ENCODE measurements at places on chromosomes 13 and 19. TPM values are rescaled to one million over a fixed set of nuclear protein-coding genes. Genes with fewer than 3 reads are reported as not detected.

GRCh38 chr13:97798836-97799235 lies 154.6 kb upstream of the IPO5 start:
- DNase-seq = no peak
- H3K36me3 ChIP-seq = no peaks in the 10 kb centered on the region
- no peaks in the 10 kb centered on the region for H3K27me3 ChIP-seq
- H3K4me3 ChIP-seq = no peak overlapping the region

- H3K36me3 ChIP-seq = no peaks in the 10 kb centered on the region
- H3K27me3 ChIP-seq = no peaks in the 10 kb centered on the region
- H3K4me3 ChIP-seq = no peak overlapping the region
- H3K4me1 ChIP-seq = no peaks in the 10 kb centered on the region
- no peak for DNase-seq
Measured at GRCh38 chr13:96768524-96768923, 225.8 kb downstream of the OXGR1 start.

DNA sequence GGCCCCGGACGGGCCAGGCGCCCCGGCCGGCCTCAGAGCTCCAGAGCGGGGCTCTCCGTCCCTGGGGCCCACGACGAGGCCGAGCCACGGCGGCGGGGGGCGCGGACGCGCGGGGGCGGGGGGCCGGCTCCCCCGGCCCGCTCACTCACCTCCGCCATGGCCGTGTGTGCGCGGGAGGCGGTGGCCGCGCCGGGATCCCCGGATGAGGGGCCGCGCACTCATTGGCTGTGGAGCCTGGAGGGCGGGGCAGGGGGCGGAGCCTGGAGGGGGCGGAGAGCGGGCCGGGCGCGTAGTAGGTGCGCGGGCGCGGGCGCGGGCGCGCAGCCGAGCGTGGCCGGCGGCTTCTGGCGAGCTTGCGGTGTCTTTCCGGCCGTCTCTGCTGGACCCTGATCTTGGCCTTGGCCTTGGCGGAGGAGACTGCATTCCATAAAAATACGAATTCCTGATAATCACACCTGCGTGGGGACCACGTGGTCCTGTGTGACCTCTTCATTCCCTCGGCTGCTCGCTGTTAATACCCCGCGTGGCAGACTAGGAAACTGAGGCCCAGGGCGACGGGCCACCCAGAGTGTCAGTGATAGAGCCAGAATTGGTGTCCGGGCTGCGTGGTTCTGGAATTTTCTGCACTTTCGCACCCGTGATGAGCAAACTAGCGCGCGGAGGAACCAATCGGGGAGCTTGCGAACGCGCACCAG lies at the start of gene MIER2:
MIER2 (minus strand) TSS at position 172 of the 695 bp plus-strand sequence; CDS start at position 158, 14 bp downstream.
- no peaks in the 10 kb centered on the region for H3K4me1 ChIP-seq
- no peaks in the 10 kb centered on the region for H3K27me3 ChIP-seq
- no peak within 1 kb of the TSS for H3K27ac ChIP-seq
- DNase-seq = peak; percentile 97
- peak within 1 kb of the TSS; percentile 99 for H3K4me3 ChIP-seq

- H3K36me3 ChIP-seq = no peaks in the 10 kb centered on the region
- no peaks in the 10 kb centered on the region for H3K4me1 ChIP-seq
- no peak overlapping the region for H3K4me3 ChIP-seq
- no peaks in the 10 kb centered on the region for H3K27me3 ChIP-seq
- H3K27ac ChIP-seq = no peak overlapping the region
- no peak for DNase-seq
Measured at GRCh38 chr13:51501096-51501495, 48.3 kb upstream of the INTS6 start.

DNA sequence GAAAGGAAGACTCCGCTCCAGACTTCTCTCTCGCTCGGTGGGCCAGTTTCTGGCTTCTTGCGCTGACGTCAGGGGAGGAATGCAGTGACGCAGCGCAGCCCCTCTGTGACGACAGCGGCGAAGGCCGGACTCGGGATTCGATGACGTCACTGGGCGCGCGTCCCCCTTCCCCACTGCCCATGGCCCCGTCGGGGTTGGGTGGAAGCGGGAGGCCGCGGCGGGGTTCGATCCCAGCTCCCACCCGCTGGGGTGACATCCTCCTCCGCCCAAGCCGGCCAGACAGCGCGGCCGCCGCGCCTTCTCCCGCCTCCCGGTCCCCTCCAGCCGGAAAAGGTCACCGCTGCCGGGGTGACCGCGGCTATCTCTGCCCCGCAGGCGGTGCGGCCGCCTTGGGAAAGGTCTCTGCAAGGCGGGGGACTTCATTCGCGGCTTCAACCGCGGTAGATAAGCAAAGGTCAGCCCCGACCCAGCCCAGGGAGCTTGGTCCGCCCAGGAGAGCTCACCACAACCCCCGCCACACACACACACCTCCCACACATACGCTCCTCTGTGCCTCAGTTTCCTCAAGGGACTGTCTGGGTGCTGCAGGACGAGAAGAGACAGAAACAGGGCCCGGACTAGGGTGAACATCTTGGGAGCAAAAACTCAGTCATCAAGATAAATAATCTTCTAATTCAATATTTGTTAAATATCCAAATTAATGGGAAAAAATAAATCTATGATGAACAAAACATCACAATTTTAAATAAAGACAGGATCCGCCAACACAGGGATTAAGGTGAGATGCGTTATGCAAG lies 844 bp upstream of the RFX1 start:
- no peaks in the 10 kb centered on the region for H3K36me3 ChIP-seq
- peak; percentile 96 for DNase-seq
- no peaks in the 10 kb centered on the region for H3K27me3 ChIP-seq
- H3K27ac ChIP-seq = peak overlapping the region; percentile 100
- peak overlapping the region; percentile 88 for H3K4me3 ChIP-seq

- no peak overlapping the region for H3K27ac ChIP-seq
- no peak for DNase-seq
- H3K4me3 ChIP-seq = peak overlapping the region; percentile 49
- H3K36me3 ChIP-seq = peaks cover 69% of the 10 kb centered on the region
- H3K27me3 ChIP-seq = no peaks in the 10 kb centered on the region
Measured at GRCh38 chr19:49357186-49357585, 5.0 kb downstream of the TEAD2 start.

DNA sequence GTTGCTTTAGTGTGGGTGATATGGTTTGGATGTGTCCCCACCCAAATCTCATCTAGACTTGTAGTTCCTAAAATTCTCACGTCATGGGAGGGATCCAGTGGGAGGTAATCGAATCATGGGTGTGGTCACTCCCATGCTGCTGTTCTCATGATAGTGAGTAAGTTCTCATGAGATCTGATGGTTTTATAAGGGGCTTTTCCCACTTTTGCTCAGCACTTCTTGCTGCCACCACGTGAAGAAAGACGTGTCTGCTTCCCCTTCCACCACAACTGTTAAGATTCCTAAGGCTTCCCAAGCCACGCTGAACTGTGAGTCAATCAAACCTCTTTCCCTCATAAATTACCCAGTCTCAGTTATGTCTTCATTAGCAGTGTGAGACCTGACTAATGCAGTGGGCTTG lies 26.0 kb downstream of the OR10H4 start:
- DNase-seq = no peak
- H3K4me1 ChIP-seq = no peaks in the 10 kb centered on the region
- no peaks in the 10 kb centered on the region for H3K27me3 ChIP-seq
- no peak overlapping the region for H3K27ac ChIP-seq
- no peaks in the 10 kb centered on the region for H3K36me3 ChIP-seq
- H3K4me3 ChIP-seq = no peak overlapping the region

DNA sequence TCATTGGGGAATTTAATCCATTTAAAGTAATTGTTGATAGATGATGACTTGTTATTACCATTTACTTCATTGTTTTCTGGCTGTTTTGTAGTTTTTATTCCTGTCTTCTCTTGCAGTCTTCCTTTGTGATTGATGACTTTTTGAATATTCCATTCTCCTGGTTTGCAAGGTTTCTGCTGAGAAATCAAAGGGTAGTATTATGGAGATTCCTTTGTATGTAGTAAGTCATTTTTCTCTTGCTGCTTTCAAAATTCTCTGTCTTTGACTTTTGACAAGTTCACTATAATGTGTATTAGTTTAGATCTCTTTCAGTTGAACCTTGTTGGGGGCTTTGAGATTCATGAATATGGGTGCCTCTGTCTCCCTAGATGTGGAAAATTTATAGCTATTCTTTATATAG lies 6.0 kb downstream of the ZNF559 start:
- peak overlapping the region; percentile 55 for H3K4me3 ChIP-seq
- H3K4me1 ChIP-seq = no peaks in the 10 kb centered on the region
- H3K36me3 ChIP-seq = peaks cover 82% of the 10 kb centered on the region
- DNase-seq = no peak
- no peak overlapping the region for H3K27ac ChIP-seq

DNA sequence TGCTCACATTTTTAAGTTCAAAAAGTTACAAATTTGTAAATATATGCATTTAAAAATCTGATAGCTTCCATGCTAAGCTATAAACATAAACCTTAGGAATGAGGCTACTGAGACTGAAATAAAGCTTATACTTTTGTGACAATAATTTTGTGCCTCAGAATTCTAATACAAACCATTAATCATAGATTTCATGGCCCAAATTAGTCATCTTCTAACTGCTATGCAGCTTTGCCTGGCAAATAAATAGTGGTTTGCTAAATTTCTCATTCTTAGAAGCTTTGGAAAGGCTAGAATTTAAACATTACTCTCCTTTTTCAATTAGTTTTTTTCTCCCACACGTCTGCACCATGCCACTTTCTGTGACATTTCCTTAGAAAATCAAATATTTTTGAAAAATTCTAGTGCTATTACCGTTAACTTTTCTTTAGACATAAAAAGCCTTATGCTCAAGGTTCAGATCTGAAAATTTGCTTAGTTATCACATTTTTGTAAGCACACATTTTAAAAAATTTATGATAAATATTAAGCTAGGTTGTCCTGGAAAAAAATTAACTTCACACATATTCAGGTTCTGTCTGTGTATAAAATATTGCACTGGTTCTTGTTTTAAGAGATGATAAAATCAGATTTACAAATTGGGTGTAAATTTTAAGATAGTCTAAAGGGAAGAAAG lies 46.9 kb downstream of the FNDC3A start:
- H3K27ac ChIP-seq = no peak overlapping the region
- no peaks in the 10 kb centered on the region for H3K36me3 ChIP-seq
- H3K4me1 ChIP-seq = no peaks in the 10 kb centered on the region

GRCh38 chr13:81224209-81224833 lies 883.4 kb upstream of the SPRY2 start:
- H3K4me3 ChIP-seq = no peak overlapping the region
- H3K27me3 ChIP-seq = no peaks in the 10 kb centered on the region
- no peak for DNase-seq
- no peaks in the 10 kb centered on the region for H3K4me1 ChIP-seq

The IGSF23 gene
- total RNA-seq = not detected

The RNASEH2A gene
- 44.5 TPM for total RNA-seq

The C19orf81 gene
- 26.8 TPM for total RNA-seq

The IQCN gene
- total RNA-seq = 2.4 TPM

The OCEL1 gene
- total RNA-seq = 25.8 TPM

The AP1M2 gene
- total RNA-seq = 134 TPM

The SIGLEC12 gene
- not detected for total RNA-seq

The CACNG6 gene
- total RNA-seq = 0.92 TPM

The C19orf53 gene
- 104 TPM for total RNA-seq

The CEACAM20 gene
- total RNA-seq = not detected

The CYP4F2 gene
- total RNA-seq = not detected

Data from endodermal cell (in vitro differentiated cells).